ENCODE measurements at places on chromosomes 1 and 21.
A peak's percentile ranks its signal among the peaks of the same experiment; 100 is the strongest.

DNA sequence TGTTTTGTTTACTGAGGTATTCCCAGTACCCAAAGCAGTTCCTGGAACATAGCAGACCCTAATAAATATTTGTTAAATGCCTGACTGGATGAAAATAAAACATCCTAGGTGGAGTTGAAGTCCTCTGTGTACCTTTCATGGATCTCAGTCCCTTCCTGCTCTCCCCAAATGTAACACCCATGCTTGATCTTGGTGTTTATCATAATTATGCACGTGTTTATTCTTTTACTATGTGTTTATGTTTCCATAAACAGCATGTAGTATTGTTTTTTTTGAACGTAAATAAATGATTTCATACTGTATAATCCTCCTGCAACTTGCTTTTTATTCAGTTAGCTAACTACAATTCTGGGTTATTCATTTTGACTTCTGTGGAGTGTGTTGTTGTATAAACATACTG, 4.8 kb downstream of the LACTBL1 start:
- no peak for DNase-seq

GRCh38 chr1:19476450-19477190, 8.7 kb downstream of the CAPZB start:
- no peak for DNase-seq

DNA sequence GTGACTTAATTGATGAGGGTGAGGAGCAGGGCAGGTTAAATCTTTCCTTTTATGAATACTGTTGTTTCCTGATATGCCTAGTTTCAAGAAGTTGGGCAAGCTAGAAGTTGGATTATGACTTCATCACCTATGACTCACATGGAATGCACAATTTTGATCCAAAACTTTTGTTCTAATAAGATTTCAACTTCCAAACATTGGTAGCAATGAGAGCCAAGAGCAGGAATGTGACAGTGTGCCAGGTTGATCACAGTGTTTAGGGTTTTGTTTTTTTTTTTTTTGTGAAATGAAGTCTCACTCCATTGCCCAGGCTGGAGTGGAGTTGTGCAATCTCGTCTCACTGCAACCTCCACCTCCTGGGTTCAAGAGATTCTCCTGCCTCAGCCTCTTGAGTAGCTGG, 349.4 kb downstream of the DUSP10 start:
- DNase-seq: no peak

- no peak for DNase-seq
Measured at GRCh38 chr21:15057285-15057684, 7.5 kb downstream of the NRIP1 start.

DNA sequence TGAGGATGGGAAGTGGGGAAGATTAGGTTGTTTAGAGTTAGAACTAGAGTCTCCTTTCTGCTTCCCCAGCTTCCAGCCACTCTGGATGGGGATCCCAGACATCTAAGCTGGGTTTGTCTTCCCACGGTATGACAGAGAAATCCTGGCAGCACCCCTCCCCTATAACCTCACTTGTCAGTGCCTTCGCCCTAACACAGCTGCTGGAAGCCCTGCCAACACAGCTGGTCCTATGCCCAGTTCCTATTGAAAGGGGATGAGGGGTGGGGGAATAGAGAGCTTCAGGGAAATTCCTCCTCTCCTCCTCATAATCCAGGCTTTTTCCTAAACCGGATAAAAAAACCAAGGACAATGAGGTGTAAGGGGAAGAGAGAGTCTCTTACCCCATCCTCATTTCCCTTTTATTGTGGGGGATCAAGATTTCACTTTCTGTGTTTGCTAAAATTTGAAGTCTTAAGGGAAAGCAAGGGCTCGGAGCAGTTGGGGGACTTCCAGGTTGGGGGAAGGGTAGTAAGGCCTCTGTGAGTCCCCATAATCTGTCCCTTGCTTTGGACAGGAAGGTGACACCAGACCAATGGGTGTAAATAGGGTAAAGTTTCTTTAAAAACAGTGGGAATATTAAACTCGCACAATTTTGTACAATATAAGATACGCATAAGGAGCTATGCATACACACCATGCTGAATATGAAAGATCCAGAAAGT, 590 bp downstream of the TMOD4 start:
- peak; percentile 33 for DNase-seq

- no peak for DNase-seq
Measured at GRCh38 chr21:31255896-31256295, 88.2 kb downstream of the TIAM1 start.

DNA sequence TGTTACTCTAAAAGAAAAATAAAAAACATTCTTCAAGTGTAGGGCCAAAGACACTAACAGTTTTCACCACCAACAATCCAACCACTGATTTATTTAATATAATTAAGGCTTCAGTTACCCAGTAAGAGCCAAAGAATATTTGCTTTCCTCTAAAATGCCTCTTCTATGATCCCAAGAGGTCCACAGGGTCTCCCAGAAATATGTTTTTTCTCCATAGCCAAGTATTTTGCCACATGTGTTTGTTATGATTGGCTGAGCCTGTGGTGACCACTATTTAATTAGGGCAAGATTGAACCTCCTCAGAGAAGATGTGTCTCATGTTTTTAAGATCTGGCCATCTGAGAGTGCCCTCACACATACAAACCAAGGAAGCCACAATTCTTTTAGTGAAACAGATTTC, 135.9 kb downstream of the TPR start:
- DNase-seq: no peak

GRCh38 chr1:54371942-54372275, 34.3 kb downstream of the SSBP3 start:
- no peak for DNase-seq

- no peak for DNase-seq
Measured at GRCh38 chr21:39710866-39711265, 34.1 kb upstream of the IGSF5 start.

- DNase-seq: no peak
Measured at GRCh38 chr1:104953555-104953954, 1203.9 kb downstream of the AMY1C start.

- no peak for DNase-seq
Measured at GRCh38 chr1:91221017-91221416, 183.6 kb downstream of the HFM1 start.

GRCh38 chr1:113442131-113442530, 51.8 kb downstream of the MAGI3 start:
- DNase-seq: no peak

DNA sequence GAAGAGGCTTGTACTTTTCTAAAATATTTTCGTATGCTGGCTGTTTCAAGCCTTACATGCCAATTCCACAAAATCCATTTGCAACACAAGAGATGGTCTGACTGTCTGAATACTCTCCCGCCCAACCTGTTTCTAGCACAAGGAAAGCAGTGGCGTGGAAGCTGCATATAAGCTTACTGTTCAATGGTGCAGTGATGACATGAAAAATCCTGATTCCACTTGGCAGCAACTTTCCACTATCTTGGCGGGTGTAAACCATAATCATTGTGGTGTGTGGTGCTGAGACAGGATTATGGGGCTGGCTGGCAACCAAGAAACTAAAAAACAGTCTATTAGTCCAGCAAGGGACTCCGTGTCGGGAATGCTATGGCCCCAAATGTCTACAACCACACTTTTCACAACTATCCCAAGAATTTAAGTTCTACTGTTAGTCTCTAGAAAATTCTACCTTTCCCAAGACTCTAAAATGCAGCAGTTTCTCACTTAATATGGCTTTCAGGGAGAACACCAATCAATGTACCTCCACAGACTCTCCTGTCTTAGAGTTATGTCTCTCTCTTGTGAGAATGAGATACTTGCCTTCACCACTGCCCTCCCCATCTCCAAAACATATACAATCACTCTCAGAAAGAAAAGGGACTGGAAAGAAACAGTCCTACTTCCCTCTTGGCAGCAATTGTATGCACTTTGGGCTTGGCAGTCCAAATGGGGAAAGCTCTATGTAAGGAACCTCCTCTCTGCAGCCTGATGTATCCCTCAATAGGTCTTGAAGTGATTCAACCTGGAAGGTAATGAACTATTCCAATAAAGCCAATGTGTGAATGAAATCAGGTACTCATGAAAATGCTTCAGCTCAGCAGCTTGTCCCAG, 9.5 kb downstream of the COLGALT2 start:
- DNase-seq: no peak

DNA sequence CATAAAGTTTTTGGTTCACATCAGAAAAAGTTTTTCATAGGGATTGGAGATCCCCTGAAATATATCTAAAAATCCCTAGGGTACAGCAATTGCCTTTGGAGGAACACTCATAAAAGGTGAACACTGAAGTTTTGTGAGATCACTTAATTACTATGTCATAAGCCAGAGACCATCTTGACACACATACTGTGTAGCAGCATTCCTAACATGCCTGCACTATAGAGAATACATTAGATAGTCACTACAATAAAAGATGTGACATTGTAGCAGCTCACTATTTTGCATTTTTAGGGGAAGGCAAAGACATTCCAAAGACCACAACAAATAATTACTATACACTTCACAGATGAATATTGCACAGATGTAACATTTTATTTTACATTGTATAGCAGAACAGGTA, 779.9 kb downstream of the KCNT2 start:
- no peak for DNase-seq

- no peak for DNase-seq
Measured at GRCh38 chr1:68205794-68206358, 26.4 kb downstream of the WLS start.

GRCh38 chr21:28705616-28706015, 287.1 kb downstream of the LTN1 start:
- no peak for DNase-seq

GRCh38 chr1:226419284-226420029, 11.6 kb upstream of the PARP1 start:
- no peak for DNase-seq

- DNase-seq: no peak
Measured at GRCh38 chr21:16330082-16330907, 600.5 kb downstream of the USP25 start.

DNA sequence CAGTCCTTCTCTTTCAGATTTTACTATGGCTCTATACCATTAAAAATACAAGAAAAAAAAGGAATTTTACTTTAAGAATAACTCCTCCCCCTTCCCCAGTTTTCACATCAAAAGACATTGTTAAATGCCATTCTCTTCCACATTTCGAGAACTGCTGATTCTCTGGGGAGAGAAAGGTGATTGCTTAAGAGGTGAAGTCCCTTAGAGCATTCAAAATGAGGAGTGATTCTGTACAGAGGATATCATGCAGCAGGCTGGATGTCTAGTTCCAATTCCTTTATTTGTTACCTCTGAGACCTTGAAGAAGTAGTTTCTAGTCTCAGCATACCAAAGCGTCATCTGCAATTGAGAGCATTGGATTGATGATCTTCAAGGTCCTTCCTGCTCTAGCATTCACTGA, 46.9 kb downstream of the FMO3 start:
- no peak for DNase-seq

DNA sequence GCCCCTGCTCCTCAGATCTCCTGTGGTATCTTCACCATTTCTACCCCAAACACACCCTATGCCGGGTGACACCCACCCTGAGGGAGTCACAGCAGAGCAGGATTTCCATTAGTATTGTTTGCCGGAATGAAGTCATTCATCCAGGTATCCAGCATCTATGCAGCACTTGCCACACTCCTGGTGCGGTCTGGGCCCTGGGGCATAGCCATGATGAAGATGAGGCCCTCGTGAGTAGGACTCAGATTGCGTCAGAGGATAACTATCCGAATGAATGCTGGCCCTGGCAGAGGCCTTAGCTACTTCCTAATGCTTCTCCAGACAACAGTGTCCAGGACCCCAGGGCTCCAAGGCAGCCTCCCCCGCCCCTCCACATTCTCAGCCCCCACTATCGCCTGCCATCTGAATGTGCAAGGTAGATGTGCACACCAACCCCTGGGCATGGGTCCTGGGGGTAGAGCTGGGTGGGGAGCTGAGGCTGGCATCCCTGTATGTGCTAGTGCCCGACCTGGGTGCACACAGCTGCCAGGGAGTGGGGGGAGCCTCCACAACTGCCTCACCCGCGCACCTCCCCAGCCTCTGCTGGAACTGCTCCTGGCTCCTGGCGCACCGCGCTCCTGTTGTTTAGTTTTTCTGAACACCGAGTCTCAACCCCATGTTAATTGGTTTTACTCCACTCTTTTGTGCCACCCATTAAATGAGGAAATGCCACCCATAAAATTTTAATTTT, 25.5 kb upstream of the ZC3H12A start:
- no peak for DNase-seq

DNA sequence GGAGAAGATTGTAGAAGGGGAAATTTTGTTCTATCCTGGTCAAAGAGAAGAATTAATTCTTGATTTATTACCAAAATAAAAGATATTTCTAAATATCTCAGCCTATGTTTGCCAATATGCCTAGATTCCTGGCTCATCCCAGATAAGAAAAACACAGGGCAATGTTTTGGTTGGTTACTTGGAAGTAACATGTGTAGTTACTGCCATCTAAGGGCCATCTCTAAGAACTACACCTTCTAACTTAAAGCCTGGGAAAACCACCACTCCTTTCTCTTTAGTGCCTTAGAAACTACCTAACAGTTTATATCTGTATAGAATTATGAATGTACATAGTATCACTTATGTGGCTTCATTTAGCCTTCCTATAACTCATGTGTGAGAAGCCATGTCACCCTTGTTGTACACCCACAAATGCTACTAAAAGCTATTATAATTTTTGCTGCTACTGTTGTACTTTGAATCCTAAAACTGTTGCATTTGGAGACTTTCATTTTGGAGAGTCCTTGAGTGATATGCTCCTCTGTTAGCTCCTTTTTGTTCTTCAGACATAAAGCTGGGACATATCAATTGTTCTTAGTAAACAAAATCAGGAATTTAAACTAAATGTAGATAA, 4.5 kb downstream of the AIM2 start:
- no peak for DNase-seq

- DNase-seq: no peak
Measured at GRCh38 chr1:118148034-118148433, 37.0 kb downstream of the SPAG17 start.

DNA sequence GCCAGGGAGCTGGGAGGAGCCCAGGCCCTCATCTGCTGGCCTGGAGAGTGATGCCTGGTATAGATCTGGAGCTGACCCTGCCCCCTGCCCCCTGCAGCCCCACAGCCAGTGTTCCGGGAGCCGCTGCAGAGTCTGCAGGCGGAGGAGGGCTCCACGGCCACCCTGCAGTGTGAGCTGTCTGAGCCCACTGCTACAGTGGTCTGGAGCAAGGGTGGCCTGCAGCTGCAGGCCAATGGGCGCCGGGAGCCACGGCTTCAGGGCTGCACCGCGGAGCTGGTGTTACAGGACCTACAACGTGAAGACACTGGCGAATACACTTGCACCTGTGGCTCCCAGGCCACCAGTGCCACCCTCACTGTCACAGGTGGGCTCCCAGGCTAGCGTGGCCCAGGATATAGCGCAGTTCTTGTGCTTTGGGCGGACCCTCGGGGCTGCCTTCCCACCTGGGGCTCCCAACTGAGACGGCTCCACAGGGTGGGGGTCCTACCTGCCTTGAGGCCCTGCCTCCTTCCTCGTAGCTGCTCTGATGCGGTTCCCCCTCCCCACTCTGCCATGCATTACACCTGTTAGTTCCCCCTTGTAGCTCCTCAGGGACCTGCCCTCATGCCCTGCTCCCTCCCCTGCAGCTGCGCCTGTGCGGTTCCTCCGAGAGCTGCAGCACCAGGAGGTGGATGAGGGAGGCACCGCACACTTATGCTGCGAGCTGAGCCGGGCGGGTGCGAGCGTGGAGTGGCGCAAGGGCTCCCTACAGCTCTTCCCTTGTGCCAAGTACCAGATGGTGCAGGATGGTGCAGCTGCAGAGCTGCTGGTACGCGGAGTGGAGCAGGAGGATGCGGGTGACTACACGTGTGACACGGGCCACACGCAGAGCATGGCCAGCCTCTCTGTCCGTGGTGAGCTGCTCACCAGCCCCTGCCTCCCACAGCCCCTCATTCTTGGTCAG, 98.7 kb downstream of the OBSCN start:
- DNase-seq: no peak

Measured in hypothalamus (tissue), 51 donors.